RPMI8226 (cell line): ENCODE measurements at places on chromosomes 11 and 22.

- DNase-seq: no peak
Observed at GRCh38 chr11:106457727-106458126, 380.3 kb downstream of the AASDHPPT start.

DNA sequence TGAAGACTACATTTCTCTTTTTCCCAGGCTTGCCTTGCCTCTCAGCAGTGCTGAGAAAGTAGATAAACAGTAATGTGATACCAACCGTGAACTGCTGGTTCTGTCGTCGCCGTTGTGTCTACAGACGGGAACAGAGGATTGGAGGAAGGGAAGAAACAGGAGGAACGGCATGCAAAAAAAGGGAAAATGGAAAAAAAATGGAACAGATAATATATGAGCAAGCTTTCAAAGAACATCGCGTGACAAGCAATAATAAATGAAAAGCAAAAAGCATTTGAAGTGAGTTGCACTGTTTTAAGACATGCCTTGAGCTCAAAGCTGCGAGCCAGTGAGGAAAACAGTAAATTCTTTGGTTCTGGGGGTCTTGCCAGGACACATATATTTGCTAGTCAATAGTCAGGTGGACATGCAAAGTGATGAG, 305.9 kb downstream of the CADM1 start:
- DNase-seq: no peak

DNA sequence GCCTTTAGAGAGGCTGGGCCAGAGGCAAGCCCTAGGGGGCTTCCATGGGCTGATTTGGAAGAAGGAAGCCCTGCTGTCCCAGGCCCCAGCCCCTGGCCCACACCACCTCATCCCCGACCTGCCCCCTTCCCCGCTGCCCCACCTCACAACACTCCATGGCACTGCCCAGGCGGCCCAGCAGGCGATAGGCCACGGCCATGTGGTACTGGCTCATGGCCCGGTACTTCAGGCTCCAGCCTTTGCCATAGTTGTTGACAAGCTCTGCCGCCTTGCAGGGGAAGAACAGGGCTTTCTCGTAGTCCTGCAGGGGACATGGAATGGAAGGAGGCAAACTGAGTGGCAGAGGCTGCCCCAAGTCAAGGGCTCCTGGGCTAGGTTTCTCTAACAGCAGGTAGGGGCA, 6.4 kb downstream of the RAPSN start:
- DNase-seq: no peak

GRCh38 chr11:119023741-119024140, 5.2 kb downstream of the TRAPPC4 start:
- DNase-seq: no peak

- no peak for DNase-seq
Observed at GRCh38 chr11:64379817-64380709, 21.1 kb downstream of the RPS6KA4 start.

- no peak for DNase-seq
Observed at GRCh38 chr11:99271527-99271926, 250.8 kb downstream of the CNTN5 start.
